ENCODE measurements at places on chromosomes 1 and 21.

DNA sequence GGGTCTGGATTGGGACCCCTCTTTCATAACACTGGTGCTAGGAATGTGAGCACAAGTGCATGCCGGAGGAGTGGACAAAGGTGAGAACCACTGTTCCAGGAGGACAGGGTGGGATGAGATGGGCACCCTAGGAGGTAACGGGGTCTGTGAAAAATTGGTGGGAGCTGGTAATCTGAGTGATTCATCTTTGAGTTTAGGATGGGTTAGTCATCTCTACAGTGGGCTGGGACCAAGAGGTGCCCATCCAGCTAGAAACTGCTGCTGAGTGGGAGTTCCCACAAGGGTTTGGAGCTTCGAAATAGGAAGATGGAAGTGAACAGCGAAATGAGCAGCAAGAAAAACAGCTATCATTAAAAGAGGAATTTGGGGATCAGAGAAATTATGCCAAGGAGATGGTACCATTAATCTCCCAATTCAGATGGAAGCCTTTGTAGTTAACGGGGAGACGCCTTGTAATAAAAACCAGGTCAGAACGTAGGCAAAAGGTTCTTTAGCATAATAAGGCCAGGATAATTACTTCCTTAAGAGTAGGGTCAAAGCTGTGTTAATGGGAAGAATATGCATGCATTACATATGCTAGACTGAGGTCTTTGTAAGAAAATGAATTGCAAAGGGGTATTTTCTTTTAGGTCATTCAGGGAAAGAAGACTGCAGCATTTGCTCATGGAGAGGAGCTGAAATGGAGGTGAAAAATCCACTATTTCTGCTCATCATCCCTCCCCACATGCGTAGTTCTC, 55.5 kb downstream of the OLFML3 start:
- no peaks in the 10 kb centered on the region for H3K27me3 ChIP-seq
- no peak for DNase-seq
- H3K4me1 ChIP-seq, result no peaks in the 10 kb centered on the region
- H3K4me3 ChIP-seq, result no peak overlapping the region
- no peak overlapping the region for H3K27ac ChIP-seq

- H3K27ac ChIP-seq, result no peak overlapping the region
- no peaks in the 10 kb centered on the region for H3K4me1 ChIP-seq
- peaks cover 14% of the 10 kb centered on the region for H3K36me3 ChIP-seq
- H3K4me3 ChIP-seq, result no peak overlapping the region
These were observed 105.9 kb downstream of the DTL start for GRCh38 chr1:212141404-212141803.

DNA sequence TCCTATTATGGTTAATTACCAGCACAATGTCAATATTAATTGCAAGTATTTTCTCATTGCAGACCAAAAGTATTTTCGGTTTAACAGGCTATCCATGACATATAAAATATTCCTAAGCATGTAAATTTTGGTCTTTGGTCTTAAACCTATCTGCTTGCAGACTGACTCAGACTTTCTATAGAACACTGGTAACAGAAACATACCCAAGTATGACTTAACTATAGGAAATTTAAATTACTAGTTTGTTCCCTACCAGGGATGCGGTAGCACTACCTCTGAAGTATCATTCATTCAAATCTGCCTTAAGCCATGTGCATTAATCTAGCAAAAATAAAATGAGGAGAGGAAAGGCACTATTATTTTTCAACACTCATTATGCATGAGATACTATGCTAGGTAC, 2.9 kb downstream of the TAF1A start:
- no peaks in the 10 kb centered on the region for H3K27me3 ChIP-seq
- peaks cover 36% of the 10 kb centered on the region for H3K36me3 ChIP-seq
- peaks cover 49% of the 10 kb centered on the region for H3K4me1 ChIP-seq

DNA sequence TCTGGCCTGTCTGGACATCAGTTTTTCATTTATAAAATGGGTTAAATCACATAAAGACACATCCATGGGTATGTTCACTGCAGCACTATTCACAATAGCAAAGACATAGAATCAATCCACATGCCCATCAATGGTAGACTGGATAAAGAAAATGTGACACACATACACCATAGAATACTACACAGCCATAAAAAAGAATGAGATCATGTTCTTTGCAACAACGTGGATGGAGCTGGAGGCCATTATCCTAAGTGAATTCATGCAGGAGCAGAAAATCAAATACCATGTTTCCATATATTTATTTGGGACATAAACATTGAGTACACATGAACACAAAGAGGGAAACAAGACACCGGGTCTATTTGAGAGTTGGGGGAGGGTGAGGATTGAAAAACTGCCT, 28.1 kb downstream of the ZBTB8OS start:
- no peak overlapping the region for H3K4me3 ChIP-seq
- H3K4me1 ChIP-seq, result peaks cover 27% of the 10 kb centered on the region
- H3K27me3 ChIP-seq, result no peaks in the 10 kb centered on the region

- H3K27ac ChIP-seq, result no peak overlapping the region
- no peak overlapping the region for H3K4me3 ChIP-seq
- DNase-seq, result no peak
- no peaks in the 10 kb centered on the region for H3K4me1 ChIP-seq
These were observed 228.8 kb upstream of the ADGRL2 start for GRCh38 chr1:81571946-81572345.

GRCh38 chr1:46084553-46085451, 47.6 kb downstream of the PIK3R3 start:
- H3K27ac ChIP-seq, result no peak overlapping the region
- peaks cover 19% of the 10 kb centered on the region for H3K27me3 ChIP-seq
- H3K4me1 ChIP-seq, result no peaks in the 10 kb centered on the region
- no peak for DNase-seq

GRCh38 chr1:182415789-182416188, 15.3 kb upstream of the TEDDM1 start:
- no peak overlapping the region for H3K27ac ChIP-seq
- H3K36me3 ChIP-seq, result no peaks in the 10 kb centered on the region
- H3K4me3 ChIP-seq, result no peak overlapping the region
- DNase-seq, result no peak
- peaks cover 27% of the 10 kb centered on the region for H3K27me3 ChIP-seq

DNA sequence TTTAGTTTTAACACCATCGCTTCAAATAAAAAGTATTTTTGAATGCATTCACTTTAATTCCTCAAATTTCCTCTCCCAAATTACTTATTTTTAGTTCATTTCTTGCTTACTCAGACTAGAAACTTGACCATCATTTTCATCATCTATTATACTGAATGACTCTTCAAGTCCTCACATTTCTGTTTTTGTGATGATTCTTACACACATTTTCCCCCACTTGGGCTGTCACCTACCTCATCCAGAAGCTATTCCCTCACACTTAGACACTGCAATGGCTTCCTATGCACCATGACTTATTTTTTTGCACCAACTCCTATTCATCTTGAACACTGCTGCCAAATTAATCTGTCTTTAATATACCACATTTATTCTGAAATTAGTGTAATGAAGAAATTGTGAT, 239.6 kb upstream of the DUSP10 start:
- H3K27me3 ChIP-seq, result no peaks in the 10 kb centered on the region
- no peaks in the 10 kb centered on the region for H3K4me1 ChIP-seq
- H3K27ac ChIP-seq, result no peak overlapping the region

- H3K4me1 ChIP-seq, result peaks cover 13% of the 10 kb centered on the region
- H3K27ac ChIP-seq, result no peak overlapping the region
- no peaks in the 10 kb centered on the region for H3K27me3 ChIP-seq
These were observed 49.5 kb downstream of the NEK7 start for GRCh38 chr1:198206292-198206691.

- H3K27ac ChIP-seq, result no peak overlapping the region
- peaks cover 35% of the 10 kb centered on the region for H3K27me3 ChIP-seq
- H3K4me1 ChIP-seq, result no peaks in the 10 kb centered on the region
- H3K36me3 ChIP-seq, result no peaks in the 10 kb centered on the region
- no peak overlapping the region for H3K4me3 ChIP-seq
These were observed 5.9 kb upstream of the SLC6A17 start for GRCh38 chr1:110144366-110144765.

- H3K4me3 ChIP-seq, result no peak overlapping the region
- no peak for DNase-seq
- no peaks in the 10 kb centered on the region for H3K36me3 ChIP-seq
- no peak overlapping the region for H3K27ac ChIP-seq
These were observed 13.9 kb downstream of the CHIT1 start for GRCh38 chr1:203215573-203215972.

GRCh38 chr1:167713330-167714081, 8.3 kb upstream of the MPZL1 start:
- H3K27me3 ChIP-seq, result peaks cover 29% of the 10 kb centered on the region
- H3K4me1 ChIP-seq, result peaks cover 51% of the 10 kb centered on the region
- H3K36me3 ChIP-seq, result peaks cover 4% of the 10 kb centered on the region
- peak; percentile 32 for DNase-seq
- H3K27ac ChIP-seq, result peak overlapping the region; percentile 84

- no peaks in the 10 kb centered on the region for H3K36me3 ChIP-seq
- H3K4me1 ChIP-seq, result peaks cover 30% of the 10 kb centered on the region
These were observed 30.5 kb downstream of the SOX13 start for GRCh38 chr1:204103431-204103741.

DNA sequence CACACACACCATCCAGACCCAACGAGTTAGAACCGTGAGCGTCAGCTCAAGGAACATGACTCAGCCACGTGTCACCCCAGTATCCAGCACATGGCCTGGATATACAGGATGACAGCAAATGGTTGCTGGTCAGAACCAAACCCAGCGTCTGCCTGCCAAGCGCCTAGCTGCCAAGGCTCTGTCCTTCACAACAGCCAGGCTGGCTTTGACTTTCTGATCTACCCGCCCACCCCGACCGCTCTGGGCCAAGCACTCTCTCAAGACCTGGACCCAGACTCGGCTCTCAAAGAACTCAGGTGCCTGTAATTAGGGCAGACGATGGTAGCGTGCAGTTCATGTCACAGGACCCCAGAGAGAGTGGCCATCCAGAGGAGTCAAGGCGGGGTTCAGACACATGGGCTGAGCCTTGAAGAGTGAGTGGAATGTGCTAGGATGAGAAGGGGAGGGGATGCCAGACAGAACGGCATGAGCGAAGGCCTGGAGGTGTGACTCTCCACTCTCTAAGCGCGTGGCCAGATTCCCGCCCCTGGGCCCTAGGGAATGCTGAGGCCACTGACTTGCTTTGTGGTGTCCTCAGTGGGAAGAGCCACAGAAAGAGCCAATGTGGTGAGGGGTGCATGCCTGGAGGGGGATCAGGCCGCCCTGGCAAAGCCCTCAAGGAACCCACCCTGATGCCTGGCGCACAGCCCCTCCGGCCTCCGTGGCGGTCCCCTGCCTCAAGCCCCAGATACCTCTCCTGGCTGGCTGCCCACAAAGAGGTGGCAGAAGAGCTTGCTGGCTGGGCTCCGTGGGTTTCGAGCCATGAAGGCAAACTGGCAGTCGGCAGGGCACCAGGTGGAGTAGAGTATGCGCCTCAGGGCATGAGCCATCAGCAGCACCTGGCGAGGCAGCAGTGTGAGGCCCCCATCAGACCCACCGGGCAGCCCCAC, 7.0 kb downstream of the SH2D5 start:
- peaks cover 60% of the 10 kb centered on the region for H3K27me3 ChIP-seq
- no peaks in the 10 kb centered on the region for H3K36me3 ChIP-seq
- no peak for DNase-seq

DNA sequence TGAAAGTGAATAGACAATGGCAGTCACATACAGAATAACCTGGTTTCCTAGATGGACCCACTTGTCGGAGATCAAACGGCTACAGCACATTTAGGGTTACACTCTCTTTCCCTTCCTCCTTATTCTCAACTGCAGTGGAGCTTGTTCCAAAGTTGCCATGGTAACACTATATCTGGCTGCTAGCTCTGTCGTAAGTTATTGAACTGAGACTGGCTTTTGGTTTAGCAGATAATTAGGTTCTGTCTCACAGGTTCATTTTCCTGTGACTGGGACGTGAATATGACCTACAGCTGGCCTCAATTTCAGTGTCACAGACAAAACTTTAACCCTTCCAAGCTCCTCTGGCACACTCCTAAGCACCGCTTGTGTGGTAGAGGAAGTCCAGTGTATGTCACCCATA, 875.8 kb downstream of the USP25 start:
- H3K4me3 ChIP-seq, result no peak overlapping the region
- H3K36me3 ChIP-seq, result no peaks in the 10 kb centered on the region
- DNase-seq, result no peak
- H3K4me1 ChIP-seq, result no peaks in the 10 kb centered on the region
- no peaks in the 10 kb centered on the region for H3K27me3 ChIP-seq

- H3K27ac ChIP-seq, result no peak overlapping the region
- no peaks in the 10 kb centered on the region for H3K36me3 ChIP-seq
- H3K4me1 ChIP-seq, result peaks cover 6% of the 10 kb centered on the region
- H3K4me3 ChIP-seq, result no peak overlapping the region
These were observed 211.1 kb downstream of the MRPL39 start for GRCh38 chr21:25396135-25396711.

DNA sequence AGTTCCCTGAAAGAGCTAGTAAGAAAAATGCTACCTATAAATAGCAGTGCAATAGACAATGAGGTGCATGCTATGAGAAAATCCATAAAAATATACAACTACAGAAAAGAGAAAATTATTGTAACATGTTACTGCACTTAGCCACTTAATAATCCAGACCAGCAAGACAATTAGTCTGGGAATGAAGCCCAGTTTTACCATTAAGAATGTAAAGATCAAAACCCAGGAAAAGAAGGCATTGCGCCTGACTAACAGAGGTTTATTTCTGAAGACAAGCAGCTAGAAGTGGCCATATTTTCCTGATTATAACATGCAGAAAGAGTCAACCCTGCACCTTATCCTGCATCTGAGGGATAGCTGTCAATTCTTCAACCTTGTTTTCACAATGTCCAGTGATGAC, 276.4 kb upstream of the PRMT6 start:
- H3K4me1 ChIP-seq, result no peaks in the 10 kb centered on the region
- H3K4me3 ChIP-seq, result no peak overlapping the region
- no peaks in the 10 kb centered on the region for H3K27me3 ChIP-seq
- H3K36me3 ChIP-seq, result no peaks in the 10 kb centered on the region

DNA sequence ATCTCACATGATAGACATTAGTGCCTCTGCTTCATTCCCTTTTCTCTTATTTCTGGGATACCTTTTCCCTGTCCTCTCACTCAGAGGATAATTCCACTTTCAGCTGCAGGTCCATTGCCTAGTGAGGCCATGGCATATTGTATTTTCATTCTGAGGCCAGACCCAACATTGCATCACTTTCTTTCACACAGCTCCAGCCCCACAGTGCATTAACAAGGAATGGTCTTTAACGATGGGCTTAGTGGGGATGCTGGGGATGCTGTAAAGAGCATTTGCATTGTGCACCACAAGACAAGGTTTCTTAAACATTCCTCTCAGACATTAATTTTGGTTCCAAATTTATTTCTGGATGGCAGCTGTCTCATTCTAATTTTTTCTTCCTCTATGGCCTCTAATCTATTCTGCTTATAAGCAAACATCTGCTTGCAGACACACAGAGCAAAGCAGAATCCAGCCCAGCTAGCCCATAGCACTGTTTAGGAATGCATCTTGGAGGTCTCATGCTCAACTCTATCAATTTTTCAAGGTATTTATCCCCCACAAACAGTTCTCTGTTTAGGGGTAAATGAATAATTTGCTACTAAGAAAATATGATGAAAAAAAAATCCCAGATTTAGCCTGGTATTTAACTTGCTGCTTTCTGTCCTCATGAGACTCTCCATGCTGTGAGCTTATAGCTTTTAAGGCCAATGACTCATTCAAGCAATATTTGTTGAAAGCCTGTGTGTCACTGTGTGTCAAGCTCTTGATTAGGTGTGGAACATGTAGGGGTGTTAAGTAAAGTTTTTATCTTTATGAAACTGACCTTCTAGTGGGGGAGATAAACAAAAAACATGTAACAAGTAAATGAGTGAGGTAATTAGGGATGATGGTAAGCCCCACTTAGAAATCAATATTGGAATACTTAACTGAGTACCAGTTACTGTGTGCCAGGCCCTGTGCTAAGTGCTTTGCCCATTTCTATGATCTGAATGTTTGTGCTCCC, 44.5 kb upstream of the CCDC190 start:
- H3K36me3 ChIP-seq, result no peaks in the 10 kb centered on the region
- H3K27me3 ChIP-seq, result no peaks in the 10 kb centered on the region
- no peaks in the 10 kb centered on the region for H3K4me1 ChIP-seq
- DNase-seq, result no peak
- no peak overlapping the region for H3K27ac ChIP-seq
- H3K4me3 ChIP-seq, result no peak overlapping the region
